Stimulated activated CD4-positive, alpha-beta T cell treated with anti-CD3 and anti-CD28 coated beads, Interleukin-12 subunit alpha, Interleukin-12 subunit beta, amount 100 ng/mL, for 24 hours (primary cell): ENCODE measurements at places on chromosomes 16 and 17.

- no peak for DNase-seq
These were observed 16.8 kb upstream of the TRPV2 start for GRCh38 chr17:16398270-16399267.

DNA sequence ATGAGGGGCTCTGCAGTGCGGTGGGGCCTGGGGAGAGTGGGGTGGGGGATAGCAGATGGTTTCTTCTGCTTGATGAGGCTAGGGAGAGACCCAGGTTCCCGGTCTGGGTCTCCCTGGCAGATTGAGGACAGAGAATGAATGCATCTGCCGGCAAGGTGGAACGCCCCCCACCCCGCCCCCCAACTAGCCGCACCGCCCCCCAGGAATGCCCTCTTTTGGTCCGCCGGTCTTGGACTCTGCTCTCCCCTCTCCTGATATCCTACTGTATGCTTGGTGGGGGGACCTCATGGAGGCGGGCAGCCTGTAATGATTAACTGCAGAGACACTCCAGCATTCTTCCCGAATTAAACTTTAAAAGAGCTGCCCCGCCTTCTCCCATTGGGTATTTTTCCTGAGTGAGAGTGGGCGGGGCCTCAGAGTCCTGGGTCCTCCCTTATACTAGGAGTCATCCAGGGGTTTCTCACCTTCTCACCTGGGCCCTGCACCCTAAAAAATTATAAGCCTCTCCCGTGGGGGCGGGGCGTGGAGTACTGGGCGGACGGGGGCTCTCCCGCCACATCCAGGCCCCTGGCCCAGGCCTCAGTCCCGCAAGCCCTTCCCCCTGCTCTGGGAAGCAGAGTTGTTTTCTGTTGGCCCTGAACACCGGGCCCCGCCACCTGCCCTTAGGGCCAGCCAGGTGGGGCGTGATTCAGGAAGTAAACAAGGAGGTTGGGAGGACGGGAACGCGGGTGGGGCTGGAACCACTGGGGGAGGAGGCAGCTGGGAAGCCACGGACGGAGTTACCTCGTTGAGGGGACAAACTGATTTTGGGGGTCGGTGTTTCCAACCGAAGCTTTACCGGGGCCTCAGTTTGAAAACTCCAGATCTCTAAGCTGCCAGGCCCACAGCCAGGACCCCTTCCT lies 1.5 kb downstream of the GRB7 start:
- DNase-seq: no peak

DNA sequence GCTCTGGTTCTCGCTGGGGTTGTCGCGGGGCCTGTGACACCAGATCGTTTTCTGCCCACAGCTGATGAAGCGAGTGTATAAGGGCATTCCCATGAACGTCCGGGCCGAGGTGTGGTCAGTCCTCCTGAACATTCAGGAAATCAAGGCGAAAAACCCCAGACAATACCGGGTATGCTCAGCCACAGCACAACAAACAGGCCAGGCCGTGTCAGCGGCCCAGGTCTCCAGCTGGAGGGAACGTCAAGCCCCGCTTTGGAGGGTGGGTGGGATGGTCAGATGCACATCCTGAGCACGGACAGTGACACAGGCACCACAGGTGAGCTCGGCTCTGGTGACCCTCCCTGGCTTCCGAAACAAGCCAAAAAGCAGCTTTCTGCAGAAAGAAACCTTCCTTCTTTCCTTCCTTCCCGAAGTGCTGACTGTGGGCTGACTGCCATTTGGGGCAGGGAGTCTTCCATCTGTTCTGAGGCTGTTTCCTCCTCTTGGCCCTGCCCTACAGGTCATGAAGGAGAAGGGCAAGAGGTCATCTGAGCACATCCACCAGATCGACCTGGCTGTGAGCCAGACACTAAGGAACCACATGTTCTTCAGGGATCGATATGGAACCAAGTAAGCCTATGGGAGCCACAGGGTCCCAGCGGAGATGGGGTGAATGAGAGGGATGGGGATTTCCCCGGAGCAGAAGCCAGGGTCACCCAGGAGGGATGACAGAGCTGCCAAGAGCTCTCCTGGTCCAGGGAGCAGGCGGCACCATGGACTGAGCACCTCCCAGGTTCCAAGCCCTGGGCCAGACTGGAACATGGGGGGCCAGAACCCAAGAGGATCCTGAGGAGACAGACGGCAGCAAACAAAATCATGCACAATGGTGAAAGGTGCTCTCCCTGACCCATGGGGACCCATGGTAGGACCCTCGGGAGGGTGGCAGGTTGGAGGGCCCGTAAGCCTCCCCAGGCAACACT lies 79.4 kb downstream of the GOSR1 start:
- DNase-seq: no peak

- no peak for DNase-seq
These were observed 229.2 kb downstream of the STX8 start for GRCh38 chr17:9346296-9346926.

DNA sequence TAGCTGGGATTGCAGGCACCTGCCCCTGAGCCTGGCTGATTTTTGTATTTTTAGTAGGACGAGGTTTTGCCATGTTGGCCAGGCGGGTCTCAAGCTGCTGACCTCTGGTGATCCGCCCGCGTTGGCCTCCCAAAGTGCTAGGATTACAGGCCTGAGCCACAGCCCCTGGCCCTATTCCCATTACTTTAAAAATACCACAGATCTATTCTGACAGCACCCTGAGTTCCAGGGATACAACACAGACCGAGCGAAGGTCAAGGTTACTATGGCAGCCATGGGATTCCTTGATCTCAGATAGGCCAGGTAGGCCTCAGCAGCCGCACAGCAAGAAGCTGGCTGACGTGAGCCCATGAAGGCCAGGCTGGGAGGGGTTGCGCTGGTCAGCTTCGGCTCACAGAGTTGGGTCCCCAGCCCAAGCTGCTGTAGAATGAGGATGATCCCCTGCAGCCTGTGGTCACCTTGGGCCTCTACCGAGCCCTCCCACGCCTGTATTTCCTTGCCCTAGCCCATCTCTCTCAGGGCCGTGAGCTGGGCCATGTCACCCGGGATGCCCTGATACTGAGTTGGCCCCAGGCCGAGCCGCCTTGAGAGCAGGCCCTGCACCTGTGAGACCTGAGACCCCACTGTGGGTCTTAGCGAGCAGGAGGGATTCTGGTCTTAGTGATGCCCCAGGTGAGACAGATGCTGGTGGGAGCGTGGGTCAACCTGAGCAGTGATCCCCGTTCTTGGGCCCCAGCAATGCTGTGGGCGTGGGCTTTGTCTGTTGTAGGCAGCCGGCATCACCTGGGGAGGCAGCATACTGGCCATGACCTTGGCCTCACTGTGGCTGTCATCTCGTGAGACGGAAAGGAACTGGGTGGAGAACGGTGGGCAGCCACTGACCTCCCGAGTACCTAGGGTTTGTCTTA lies 16.9 kb upstream of the RNF213 start:
- DNase-seq: no peak

- DNase-seq: no peak
These were observed 40.1 kb downstream of the KCNJ16 start for GRCh38 chr17:70115126-70115525.

- no peak for DNase-seq
These were observed 210.5 kb upstream of the C16orf82 start for GRCh38 chr16:26856271-26856670.

DNA sequence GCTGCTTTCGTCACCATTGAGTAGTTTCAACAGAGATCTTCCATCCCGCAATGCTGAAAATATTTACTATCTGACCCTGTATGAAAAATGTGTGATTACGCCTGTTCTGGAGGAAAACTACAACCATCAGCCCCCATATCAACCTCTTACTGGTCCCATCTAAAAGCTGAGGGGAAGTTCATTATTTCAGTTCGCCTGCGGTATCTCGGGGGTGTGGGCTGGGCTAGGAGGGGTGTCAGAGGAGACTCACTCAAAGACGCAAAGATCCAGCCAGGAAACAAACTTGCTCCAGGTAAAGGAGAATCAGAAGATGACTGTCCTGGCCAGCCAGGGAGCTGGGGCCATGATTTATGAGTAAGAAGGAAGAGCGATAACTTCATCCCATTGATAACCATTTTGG lies 13.7 kb downstream of the CACNG1 start:
- DNase-seq: no peak

DNA sequence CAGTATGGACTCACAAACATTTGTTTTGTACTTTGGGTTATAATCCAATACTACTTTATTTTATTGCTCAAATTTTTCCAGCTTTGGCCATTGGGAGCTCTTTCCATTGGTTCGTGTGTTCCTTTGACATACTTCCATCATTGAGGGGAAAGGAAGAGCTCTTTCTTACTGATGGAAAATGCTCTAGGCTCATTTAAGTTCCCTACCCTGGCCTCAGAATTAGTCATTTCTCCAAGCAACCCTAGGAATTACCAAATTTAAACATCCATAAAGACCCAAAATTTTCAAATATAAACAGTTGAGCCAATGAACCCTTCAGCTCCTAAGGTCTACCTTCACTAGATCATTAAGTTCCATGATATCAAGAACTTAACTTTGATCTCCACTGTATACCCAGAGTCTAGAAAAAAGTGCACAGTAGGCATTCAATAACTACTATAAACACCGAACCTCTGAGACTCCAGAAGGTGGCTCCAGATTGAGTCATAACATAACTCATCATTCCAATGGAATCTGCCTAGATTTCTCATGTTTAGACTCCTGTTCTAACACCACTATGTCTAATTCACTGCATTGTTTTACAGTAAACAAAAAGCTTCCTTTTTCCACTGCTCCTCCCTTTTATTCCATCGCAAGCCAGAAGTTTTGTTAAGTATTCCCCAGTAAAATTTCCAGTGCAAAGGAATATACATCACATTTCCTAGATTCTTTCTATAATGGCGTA lies 39.0 kb downstream of the SMURF2 start:
- DNase-seq: no peak

DNA sequence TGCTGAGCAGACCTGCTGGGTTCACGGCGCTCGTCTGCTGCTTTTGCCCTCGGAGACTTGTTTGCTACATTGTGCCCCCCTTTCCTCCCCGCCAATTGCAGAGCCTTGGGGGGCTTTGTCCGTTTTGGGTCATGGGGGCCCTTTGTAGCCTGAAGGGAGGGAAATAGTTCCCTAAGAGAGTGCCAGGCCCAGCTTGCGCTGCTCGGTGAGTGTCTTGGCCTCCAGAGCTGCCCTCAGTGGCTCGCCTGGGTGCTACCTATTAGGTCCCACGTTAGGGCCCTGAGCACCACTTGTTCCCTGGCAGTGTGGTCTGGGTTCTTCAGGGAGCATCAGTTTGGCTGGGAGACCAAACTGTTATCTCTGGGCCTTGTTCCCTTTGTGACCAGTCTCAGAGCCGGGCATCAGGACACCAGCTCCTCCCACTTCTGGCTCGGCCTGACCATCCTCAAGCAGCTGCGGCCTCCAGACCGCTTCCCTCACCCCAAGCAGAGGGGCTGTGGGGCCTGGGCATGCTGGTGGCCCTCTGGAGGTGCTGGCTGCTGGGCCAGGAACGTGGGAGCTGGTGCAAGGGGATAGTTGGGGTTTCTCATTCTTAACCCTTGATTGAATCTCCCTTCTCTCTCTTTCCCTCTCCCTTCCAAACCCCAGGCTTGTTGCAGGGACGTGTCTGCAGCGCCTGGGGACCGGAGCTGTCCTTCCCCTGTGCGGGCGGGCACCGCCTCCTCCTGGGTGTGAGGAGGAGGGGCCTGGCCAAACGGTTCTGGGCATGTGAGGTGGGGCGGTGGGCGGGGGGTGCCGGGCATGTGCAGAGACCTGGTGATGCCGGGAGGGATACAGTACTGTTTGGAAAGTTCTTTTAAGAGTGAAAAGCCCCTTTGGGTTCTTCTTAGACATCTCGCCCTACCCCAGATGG lies 16.0 kb upstream of the ITGB4 start:
- no peak for DNase-seq

DNA sequence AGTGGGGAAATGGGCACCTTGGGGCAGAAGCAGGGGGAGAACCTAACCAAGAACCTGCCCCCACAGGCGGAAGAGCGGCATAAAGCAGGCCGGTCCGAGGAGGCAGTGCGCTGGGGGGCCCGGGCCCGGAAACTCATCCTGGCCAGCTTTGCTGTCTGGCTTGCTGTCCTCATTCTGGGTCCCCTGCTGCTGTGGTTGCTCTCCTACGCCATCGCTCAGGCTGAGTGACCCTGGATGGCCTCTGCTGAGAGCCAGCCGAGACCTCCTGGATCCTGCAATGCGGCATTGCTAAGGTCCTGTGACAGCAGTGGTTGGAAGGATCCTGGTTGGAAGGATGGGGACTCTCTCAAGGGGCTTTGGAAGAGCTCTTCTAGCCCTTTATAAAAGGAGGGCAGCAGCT lies 4.5 kb upstream of the PHKG2 start:
- no peak for DNase-seq

DNA sequence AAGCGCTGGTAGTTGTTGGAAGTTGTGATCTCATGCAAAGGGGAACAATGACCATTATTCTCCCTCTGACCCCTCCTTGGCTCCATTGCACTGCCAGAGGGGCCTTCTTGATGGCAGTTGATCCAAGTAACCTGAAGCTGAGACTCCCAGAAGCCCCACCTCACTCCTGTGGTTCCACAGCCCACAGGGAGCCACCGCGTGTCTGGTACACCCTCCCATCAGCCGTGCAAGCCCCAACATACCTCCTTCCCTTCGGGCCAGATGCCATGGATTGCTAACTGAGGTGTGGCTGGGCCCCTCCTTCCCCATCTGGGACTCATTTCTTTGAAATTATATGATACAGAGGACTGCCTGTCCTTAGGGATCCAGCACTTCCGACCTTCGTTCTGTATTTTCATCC lies 17.8 kb downstream of the SAP30BP start:
- no peak for DNase-seq

- DNase-seq: no peak
These were observed 163.9 kb downstream of the SPECC1 start for GRCh38 chr17:20173091-20173490.

DNA sequence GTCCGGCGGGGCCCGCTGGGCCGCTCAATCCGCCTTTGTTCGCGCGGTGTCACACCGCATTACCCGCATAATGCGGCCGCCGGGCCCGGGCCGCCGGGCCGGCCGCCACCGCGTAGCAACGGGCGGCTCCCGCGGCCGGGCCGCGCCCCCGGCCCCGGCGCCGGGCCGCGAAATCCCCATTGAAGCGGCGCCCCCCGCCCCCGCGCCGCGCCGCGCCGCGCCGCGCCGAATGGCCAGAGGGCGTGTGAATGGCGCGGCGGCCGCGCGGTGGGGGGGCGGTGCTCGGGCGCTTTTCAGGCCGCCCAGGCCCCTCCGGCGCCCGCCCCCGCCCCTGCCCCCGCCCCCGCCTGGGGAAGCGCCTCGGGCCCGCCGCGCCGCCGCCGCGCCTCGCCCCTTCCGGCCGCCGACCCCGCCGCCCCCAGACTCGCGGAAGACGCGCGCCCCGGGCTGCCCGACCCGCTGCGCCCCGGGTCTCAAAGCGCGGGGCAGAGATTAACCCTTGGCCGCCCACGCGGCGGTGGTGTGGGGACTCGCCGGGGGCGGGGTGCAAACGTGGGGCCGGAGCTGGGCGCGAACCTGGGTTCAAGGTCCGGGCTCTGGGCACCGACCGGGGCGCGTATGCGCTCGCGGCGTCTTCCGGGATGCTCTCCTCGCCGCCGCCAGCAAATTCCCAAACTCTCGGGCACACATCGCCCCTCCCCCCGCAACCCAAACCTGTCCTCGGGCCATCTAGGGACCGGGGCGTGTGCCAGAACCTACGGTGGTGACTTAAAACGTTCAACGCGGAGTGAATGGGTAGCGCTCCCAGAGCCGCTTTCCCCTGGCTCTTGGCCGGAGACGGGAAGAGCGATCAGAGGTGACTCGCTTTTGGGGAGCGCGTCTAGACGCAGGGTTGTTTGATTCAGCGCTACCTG lies 46.7 kb downstream of the WNT3 start:
- DNase-seq: no peak
